ENCODE measurements at places on chromosomes 12 and 14.
A peak's percentile ranks its signal among the peaks of the same experiment; 100 is the strongest.

GRCh38 chr12:74317078-74317601 lies 220.5 kb upstream of the ATXN7L3B start:
- DNase-seq = peak; percentile 16

GRCh38 chr12:97159377-97159776 lies 252.3 kb downstream of the NEDD1 start:
- no peak for DNase-seq

DNA sequence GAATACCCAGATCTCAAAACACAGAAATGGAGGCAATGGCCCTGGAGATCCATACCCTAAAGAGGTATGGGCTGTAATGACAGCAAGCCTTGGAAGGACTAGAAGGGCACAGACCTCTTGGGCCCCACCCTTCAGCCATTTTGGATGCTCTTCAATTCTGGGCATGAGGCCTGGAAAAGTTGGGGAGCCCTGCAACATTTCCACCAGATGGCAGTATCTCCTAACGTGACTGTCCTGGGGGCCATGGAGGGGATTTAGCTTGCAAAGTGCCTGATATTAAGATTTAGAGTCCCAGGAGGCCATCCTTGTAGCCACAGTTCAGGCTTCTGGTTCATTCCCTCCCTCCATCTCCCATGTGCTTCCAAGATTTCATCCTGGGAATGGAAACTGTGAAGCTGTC lies 30.2 kb downstream of the KCNA5 start:
- no peak for DNase-seq

DNA sequence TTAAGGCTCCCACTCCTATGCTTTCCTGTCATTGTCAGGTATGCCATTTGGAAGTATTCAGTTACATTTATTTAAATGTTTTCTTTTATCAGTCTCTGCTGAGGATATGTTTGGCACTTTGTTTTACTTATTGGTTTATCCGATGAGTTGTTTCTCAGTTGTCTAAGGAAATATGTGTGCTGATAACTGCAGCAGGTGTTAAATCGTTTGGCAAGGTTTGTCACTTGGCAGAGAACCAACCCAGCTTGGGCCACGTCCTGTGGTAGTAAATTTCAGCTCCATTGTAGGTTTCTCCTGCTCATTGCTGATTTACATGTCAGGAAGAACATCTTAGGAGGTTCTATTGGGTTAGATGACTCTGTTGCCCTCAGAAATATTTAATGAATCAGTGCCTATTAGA lies 22.0 kb upstream of the MGST1 start:
- no peak for DNase-seq

- DNase-seq = no peak
Measured at GRCh38 chr12:836952-837351, 84.6 kb downstream of the WNK1 start.

DNA sequence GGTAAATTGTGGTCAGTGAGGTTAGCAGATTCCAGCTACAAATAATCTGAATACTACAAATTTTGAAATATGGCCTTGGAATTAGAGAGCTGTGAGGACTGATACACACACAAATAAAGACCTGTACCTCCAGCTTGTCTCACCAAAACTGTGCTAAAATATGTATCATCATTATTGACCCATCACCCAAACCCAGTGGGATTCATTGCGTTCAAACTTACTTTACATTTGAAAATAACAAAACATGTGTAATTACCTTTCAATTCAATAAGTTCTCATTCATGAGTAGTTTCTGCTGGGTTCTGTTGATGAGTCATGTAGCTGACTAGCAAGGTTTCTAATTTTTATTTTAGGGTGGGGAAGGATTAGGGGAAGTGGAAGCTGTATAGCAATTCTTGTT lies 170.9 kb downstream of the MSRB3 start:
- no peak for DNase-seq

- peak; percentile 70 for DNase-seq
Measured at GRCh38 chr12:130070126-130070611, 92.1 kb upstream of the FZD10 start.

DNA sequence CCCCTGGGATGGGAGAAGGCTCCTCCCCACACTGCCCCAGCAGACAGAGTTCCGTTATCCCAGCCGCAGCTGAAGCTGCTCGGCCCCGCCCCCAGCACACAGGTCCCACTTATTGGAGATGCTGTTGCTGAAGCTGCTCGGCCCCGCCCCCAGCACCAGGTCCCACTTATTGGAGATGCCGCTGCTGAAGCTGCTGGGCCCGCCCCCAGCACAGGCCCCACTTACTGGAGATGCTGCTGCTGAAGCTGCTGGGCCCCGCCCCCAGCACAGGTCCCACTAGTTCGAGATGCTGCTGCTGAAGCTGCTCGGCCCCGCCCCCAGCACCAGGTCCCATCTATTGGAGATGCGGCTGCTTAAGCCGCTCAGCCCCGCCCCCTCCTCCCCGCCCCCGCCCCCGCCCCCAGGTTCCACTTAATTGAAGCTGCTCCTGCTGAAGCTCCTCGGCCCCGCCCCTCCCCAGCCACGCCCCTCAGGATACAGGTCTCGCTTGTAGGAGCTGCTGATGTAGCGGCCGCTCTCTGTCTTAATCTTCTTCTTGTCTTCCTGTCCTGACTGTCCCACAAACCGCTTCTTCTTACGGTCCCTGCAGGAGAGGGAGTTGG lies 12.0 kb downstream of the CFAP73 start:
- no peak for DNase-seq

DNA sequence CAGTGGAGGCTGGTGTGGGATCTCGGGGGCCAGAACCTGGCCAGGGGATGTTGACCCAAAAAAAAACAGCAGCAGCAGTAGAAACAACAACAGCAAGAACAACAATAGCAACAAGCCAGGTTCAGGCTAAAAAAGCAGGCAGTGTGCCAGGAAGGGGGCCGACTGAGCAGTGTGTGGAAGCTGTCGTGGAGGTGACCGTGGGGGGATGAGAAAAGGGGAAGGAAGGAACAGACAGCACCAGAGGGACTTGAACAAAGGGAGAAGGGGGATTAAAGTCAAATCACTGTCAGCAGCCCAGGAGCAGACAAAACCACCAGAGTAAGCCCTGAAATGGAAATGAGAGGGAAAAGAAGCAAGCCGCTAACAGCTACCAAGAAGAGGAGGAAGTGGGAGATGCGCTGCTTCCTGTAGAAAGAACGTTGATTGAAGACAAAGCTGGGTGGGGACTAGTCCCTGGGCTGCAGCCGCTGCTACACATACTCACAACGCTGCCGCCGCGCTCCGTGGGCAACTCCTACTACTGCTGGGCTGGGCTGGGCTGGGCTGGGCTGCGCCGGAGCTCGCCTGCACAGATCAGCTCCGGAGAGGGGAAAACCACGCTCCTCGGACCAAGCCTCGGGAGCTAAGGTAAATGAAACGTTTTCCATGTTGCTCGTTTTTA lies at the start of gene GNG2:
GNG2 (plus strand) TSS at position 449 of the 661 bp plus-strand sequence. CDS start 90,067 bp downstream, outside the sequence.
- peak; percentile 24 for DNase-seq

- no peak for DNase-seq
Measured at GRCh38 chr14:56959869-56960268, 149.6 kb upstream of the OTX2 start.

GRCh38 chr12:106975993-106976658 lies 10.8 kb downstream of the MTERF2 start:
- DNase-seq = no peak

GRCh38 chr14:53509276-53510244 lies 356.4 kb upstream of the DDHD1 start:
- DNase-seq = no peak

- DNase-seq = no peak
Measured at GRCh38 chr12:5403411-5403810, 28.5 kb upstream of the NTF3 start.
